ENCODE measurements at places on chromosomes 12 and 14. TPM values are rescaled to one million over a fixed set of nuclear protein-coding genes. Genes with fewer than 3 reads are reported as not detected.

GRCh38 chr14:37437490-37437889 is 157.6 kb downstream of the FOXA1 start:
- DNase-seq, result no peak

TMEM233 gene
- not detected for total RNA-seq

NFKBIA gene
- 264 TPM for total RNA-seq

GRCh38 chr14:53716578-53716977 is 240.0 kb downstream of the BMP4 start:
- no peak for DNase-seq

GRCh38 chr14:70708717-70709570 is 67.2 kb downstream of the TTC9 start:
- no peak for DNase-seq

TCL1B gene
- total RNA-seq, result not detected

ANO4 gene
- not detected for total RNA-seq

GRCh38 chr14:67241411-67242167 is at the start of gene PALS1:
TSS of gene PALS1 (plus strand) at chr14:67241435. CDS start at chr14:67279171, 37,736 bp downstream.
- DNase-seq, result peak; percentile 69

DNA sequence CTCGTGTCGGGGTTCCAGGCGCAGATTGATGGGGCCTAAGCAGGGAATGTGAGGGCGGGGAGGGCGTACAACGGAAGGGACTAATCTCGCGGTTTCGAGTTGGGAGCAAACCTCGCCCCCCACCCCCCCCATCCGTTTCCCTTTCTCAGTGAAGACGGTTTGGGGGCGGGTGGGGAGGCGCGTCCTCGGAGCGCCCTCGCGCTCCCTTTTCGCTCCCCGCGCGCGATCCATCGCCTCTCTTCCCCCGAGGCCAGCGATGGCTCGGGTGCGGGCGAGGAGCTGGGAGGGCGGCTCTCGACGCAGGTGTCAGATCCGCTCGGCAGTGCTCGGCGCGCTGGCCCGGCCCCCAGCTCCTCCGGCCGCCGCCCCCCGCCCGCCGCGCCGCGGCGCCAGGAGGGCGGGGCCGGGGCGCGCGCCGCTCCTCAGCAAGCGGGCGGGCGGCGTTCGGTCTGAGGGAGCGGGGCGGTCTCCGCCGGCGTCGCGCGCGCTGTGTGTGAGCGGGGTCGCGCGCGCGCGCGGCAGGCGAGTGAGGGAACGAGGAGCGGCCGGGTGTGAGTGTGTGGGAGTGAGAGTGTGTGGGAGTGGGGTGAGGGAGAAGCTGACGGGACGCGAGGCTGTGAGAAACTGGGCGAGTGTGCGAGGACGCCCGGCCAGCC is at the start of gene RIMKLB:
Gene RIMKLB (plus strand): TSS at position 516 of the 656 bp plus-strand sequence. CDS start 15,876 bp downstream, outside the sequence.
- DNase-seq, result peak; percentile 82

GRCh38 chr12:30622509-30622908 is 73.2 kb downstream of the IPO8 start:
- DNase-seq, result peak; percentile 6

- no peak for DNase-seq
Measured at GRCh38 chr12:761256-761655, 8.9 kb downstream of the WNK1 start.

- DNase-seq, result no peak
Measured at GRCh38 chr14:42854061-42854460, 1247.4 kb downstream of the LRFN5 start.

DNA sequence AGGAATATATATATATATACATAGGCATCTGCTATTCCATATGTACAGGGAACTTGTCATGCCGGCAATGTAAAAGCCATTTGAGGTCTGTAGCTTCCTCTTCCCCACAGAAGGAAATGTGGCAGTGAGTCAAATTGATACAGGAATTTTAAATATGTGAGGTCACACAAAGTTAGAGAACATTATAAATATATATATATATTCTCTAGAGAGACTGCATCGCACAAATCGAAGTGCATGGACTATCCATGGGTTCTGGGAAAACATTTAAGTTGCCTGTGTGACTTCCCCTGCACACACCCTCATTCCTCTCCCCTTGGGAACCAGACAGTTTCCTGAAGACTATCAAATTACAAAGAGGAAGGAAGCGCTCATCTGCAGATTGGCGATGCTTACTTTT is 100.9 kb upstream of the CCDC91 start:
- DNase-seq, result no peak

TEP1 gene
- 29.2 TPM for total RNA-seq

DNA sequence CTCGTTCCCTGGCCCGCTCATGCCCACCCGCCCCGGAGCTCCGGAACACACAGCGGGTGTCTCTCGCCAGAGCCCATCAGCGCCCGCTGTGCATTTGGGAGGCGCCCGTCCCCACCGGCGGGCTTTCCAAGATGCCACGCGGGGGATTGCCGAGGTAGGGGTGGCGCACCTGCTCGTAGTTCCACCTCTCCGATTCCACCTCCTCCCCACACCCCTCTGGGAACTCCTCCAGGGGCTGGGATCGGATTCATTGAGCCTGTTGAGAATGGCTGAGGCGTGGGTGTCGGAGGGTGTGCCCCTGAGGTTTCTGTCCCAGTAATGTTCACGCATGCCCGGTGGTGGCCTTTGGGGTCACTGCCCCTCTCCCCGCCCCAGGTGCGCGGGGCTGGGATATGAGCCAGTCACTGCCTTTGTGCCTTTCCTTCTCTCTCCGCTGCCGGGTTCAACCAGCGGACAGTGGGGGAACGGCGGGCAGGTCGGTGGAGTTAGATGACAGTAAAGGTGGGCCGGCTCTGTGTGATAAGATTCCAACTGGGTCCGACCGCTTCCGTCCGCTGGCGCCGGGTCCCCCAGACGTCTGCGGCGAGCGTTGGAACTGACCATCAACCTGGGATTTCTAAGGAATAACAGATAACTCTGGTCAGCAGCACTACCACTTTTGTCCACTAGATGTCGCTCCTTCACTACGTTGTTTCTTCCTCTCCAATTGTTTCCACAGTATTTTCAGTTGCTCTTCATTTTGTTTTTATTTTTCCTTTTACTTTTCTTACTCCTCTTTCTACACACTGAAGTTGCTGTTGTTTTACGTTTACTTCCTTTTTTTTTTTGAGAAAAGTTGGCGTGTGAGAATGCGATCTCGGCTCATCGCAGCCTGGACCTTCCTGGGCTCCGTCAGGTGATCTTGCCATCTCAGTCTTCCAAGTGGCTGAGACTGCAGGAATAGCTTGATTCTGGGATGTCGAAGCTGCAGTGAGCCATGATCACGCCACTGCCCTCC is 178.1 kb upstream of the ALG10B start:
- peak; percentile 76 for DNase-seq
